Mesenteric fat pad (tissue), 1 donor: ENCODE measurements at places on chromosomes 3 and 15. TPM values are rescaled to one million over a fixed set of nuclear protein-coding genes. Genes with fewer than 3 reads are reported as not detected.

CFAP100 gene
- not detected for total RNA-seq

TNFSF10 gene
- 23.0 TPM for total RNA-seq

SELENOT gene
- total RNA-seq = 104 TPM

SLC6A11 gene
- not detected for total RNA-seq

PLCL2 gene
- 12.2 TPM for total RNA-seq

PYGO1 gene
- total RNA-seq = 6.3 TPM

COL8A1 gene
- 18.5 TPM for total RNA-seq

TMCO5A gene
- total RNA-seq = not detected

SHISA5 gene
- 170 TPM for total RNA-seq

CPN2 gene
- 0.16 TPM for total RNA-seq

CHRNB4 gene
- not detected for total RNA-seq

- no peak for DNase-seq
Measured at GRCh38 chr3:5016211-5017161, 37.2 kb downstream of the BHLHE40 start.

DNA sequence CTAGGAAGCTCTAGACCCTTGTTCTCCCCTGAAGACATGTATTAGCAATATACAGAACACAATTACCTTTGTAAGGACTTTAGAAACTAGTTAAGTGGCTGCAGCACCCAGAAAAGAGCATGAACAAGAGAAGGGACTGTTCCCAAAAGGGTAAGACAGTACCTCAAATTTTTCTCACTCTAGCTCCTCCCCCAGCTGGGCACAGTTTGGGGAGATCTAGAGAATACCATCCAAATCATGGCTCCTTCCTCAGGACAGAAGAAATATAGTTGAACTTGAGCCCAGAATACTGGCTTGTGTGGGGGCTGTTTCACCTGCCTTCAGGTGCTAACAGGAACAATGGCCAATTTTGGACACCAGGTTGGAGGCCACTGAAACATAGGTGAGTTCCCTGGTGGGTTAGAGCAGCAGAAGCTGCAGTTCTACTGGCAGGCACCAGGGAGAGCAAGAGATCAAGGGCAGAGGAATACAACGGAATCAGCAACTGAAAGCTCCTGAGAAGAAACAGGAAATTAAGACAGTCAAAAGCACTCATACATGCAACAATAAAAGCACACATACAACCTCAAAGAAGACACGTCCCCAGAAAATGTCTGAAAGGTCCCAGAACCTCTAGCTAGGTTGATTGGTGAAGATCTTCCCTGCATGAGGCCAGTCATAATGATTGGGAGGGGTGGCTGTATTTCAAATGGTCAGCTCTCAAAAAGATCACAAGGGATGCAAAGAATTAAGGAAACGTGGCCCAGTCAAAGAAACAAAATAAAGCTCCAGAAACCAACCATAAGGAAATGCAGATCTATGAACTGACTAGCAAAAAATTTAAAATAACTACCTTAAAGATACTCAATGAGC is 104.9 kb upstream of the ASB14 start:
- no peak for DNase-seq

GRCh38 chr15:59894835-59895234 is 109.3 kb upstream of the FOXB1 start:
- no peak for DNase-seq

- no peak for DNase-seq
Measured at GRCh38 chr15:61153291-61153690, 75.8 kb downstream of the RORA start.

DNA sequence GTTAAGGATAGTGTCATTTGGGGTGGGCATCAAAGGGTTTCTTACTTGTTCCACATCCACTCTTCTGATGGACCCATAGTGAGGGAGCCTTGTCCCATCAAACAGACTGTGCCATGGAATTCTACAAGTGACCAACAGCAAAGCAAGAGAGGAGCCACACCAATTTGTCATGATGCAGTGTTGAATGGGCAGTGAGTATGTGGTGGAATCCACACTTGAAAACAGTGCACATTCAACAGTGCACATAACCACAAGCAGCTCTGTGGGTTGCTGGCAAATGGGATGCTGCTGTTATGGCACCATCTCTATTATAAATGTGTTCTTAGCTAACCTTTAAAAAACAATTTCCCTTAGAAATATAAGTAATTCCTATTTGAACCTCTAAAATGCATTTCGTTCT is 52.5 kb upstream of the CPNE4 start:
- DNase-seq = no peak

GRCh38 chr3:44402548-44402947 is 64.0 kb downstream of the TCAIM start:
- DNase-seq = no peak

DNA sequence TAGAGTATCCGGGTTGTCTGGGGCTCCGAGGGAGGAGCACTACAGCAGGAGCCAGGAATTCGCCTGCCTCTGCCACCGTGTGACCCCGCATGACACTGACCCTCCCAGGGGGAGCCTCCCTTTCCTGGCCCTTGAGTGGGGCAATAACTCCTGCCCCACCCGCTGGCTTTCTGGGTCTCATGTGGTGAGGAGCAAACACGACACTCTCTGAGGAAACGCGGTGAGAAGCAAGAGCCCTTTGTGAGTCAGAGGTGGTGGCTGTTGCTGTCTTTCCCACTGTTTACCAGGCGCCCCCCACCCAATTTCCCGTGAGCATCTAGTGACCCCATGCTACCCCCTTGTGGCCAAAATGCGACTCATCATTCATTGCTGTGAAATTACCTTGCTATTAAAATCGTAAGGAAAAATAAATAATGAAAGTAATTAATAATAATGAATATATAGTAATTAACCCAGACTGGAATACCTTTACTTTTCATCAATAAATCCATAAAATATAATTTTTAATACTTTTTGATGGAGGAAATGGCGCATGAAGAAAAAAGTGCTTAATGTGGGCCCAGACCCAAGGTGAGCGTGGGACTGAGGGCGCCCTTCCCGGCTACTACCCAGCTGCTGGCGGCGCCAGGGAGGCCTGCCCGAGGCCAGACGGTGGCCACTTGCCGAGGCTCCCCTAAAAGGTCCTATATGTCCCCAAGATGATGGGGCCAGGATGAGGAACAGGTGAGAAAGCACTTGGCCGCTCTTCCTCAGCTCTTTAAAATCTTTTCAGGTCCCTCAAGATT is 29.3 kb downstream of the CCNL1 start:
- DNase-seq = peak; percentile 87

GRCh38 chr15:100334015-100334414 is 7.8 kb downstream of the ADAMTS17 start:
- DNase-seq = no peak

DNA sequence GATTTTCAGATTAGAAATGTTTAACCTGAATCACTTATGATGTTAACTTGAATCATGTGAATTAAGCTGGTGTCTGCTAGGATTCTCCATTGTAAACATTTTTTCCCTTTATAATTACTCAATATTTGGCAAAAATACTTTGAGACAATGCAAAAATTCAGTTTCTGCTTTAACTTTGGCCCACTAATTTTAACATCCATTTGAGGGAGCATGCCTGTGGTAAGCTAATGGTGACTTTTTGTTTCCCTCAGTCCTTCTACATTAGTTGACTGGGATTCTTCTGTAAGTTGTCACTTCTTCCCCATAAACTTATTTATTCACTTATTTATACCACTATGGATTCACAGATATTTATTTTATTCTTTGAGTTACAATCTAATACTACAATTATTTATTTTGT is 59.3 kb downstream of the PIK3R4 start:
- DNase-seq = no peak

- DNase-seq = no peak
Measured at GRCh38 chr3:197000211-197000610, 29.4 kb downstream of the MELTF start.

DNA sequence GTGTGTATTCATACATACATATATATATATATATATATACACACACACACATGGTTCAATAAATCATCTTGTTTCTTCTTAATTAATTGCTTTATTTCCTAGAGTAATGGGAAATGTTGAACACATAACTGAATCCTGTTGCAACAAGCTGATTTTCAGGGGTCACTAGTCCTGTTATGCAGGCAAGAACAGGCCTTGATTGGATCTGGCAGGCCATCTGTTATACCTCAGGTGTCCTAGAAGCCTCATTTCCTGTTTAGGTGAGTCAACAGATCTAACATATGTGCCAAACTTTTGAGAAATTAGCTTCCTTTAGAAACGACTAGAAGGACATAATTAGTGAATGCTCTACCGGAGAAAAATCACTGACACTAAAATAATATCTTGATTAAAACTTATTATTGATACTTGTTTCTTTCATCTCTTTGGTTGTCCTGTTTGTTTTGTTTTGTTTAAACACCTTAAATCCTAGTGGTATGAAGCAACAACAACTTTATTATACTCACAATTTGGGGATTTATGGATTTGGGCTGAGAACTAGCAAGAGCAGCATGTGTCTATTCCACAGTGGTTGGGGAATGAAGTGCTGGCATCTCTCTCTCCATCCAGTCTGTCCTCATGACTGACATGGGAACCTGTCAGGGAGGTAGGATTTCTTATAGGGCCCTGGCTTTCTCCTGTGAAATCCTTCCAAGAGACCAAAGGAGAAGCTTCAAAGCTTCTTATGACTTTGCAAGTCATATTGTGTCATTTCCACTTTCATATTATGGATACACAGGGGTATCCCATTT is 552.6 kb downstream of the NSUN3 start:
- DNase-seq = no peak

- DNase-seq = no peak
Measured at GRCh38 chr3:16084887-16085286, 89.6 kb upstream of the GALNT15 start.

- no peak for DNase-seq
Measured at GRCh38 chr3:111652492-111653180, 57.5 kb upstream of the ZBED2 start.

DNA sequence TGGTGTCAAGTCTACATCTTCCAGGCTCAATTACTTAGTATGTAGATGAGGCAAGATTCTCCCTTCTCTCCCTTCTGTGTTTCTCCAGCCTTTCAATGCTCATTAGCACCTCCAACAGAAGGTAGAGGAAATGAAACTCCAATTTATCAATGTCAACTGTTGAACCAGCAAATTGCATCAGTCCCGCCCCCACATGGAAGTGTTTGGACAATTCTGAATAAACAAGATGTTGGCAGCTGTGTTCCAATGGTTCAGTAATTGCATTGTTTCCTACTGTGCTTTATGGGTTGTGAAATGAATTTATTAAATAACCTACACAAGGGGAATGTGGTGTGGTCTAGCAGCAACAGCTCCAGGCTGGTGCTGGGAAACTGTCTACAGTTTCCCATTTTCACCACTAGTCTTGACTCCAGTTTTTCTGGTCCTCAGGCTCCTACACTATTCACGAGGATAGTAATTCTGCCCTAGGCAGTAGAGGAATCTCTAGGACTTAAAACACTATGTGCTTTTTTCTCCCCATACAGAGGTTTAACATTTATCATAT is 91.9 kb downstream of the MB21D2 start:
- no peak for DNase-seq

DNA sequence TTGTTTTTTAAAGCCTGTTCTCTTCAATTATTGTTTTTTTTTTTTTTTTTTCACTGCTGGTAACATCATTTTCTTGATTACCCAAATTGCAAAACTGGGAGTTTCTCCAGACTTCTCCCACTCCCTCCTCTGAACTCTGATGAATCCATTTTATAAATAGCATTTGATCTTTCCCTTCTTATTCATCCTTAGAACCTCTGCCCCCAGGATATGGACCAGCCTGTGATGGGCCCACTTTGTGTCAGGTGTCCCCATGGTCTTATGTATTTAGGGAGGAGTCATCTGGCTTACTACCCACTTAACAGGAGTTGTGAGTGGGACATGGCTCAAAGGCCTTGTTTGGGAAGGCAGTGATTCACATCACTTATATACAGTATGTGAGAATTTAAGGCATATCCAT is 57.7 kb downstream of the REC114 start:
- no peak for DNase-seq

DNA sequence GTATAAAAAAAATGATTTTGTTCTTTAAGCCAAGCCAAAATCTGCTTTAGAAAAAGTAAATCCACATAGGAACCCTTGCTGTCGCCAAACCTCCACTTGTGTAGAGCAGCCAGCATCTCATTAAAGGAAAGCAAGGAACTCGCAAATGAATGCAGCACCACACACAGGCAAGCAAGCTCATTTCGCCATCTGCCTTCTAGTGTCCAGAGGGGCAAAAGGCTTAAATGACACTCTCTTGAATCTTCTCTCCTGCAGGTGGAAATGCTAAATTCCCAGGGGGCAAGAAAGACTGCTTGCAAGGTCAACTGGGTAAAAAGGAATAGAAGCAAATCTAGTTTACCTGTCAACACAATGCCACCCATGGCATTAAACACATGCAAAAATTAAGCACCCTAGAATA is 2.4 kb downstream of the MB21D2 start:
- no peak for DNase-seq
